ENCODE measurements at places on chromosomes 3 and 15. TPM values are rescaled to one million over a fixed set of nuclear protein-coding genes. Genes with fewer than 3 reads are reported as not detected.

Gene PLS1
- 0.97 TPM for total RNA-seq

Gene RPS17
- total RNA-seq, result 677 TPM

Gene PSTPIP1
- total RNA-seq, result not detected

Gene SUCLG2
- 52.7 TPM for total RNA-seq

Gene P3H2
- 11.0 TPM for total RNA-seq

Gene PSMD6
- total RNA-seq, result 53.5 TPM

Gene LARP6
- total RNA-seq, result 56.6 TPM

Gene ALPK3
- 0.12 TPM for total RNA-seq

Gene PIGZ
- 1.5 TPM for total RNA-seq

Gene GLDN
- 9.4 TPM for total RNA-seq

Gene PRR20G
- total RNA-seq, result not detected

Gene CHP1
- 94.6 TPM for total RNA-seq

Gene STARD5
- total RNA-seq, result 8.1 TPM

Gene RBM6
- total RNA-seq, result 54.0 TPM

Gene EBLN2
- total RNA-seq, result 5.2 TPM

Gene RPL39L
- total RNA-seq, result 12.5 TPM

Gene SPESP1
- 5.0 TPM for total RNA-seq

Gene MSL2
- 21.7 TPM for total RNA-seq

Gene SHC4
- 0.61 TPM for total RNA-seq

Gene RLBP1
- not detected for total RNA-seq

Gene POPDC2
- total RNA-seq, result 0.61 TPM

Gene GOLGA8S
- not detected for total RNA-seq

Gene SMARCC1
- 36.1 TPM for total RNA-seq

Gene NCK1
- 48.4 TPM for total RNA-seq

Gene CFAP92
- total RNA-seq, result not detected

Gene XIRP1
- total RNA-seq, result not detected

Gene CGNL1
- 0.65 TPM for total RNA-seq

Gene TP63
- 0.49 TPM for total RNA-seq

Gene SLC26A6
- total RNA-seq, result 35.4 TPM
